ENCODE measurements at places on chromosomes 13 and 19.

- DNase-seq = no peak
These were observed 422 bp upstream of the ZNF575 start for GRCh38 chr19:43532571-43532961.

GRCh38 chr13:34044660-34045080 lies 226.7 kb downstream of the RFC3 start:
- no peak for DNase-seq

GRCh38 chr13:105972811-105973590 lies 562.5 kb downstream of the EFNB2 start:
- DNase-seq = no peak

GRCh38 chr19:46616631-46617322 lies 8.1 kb downstream of the PTGIR start:
- DNase-seq = no peak

- no peak for DNase-seq
These were observed 10.0 kb downstream of the CUL4A start for GRCh38 chr13:113219256-113219940.

- DNase-seq = no peak
These were observed 2504.6 kb downstream of the PCDH9 start for GRCh38 chr13:64725492-64725891.

- no peak for DNase-seq
These were observed 33.3 kb downstream of the TIMM13 start for GRCh38 chr19:2394054-2394441.

GRCh38 chr19:10159610-10160009 lies 35.1 kb downstream of the DNMT1 start:
- DNase-seq = no peak

DNA sequence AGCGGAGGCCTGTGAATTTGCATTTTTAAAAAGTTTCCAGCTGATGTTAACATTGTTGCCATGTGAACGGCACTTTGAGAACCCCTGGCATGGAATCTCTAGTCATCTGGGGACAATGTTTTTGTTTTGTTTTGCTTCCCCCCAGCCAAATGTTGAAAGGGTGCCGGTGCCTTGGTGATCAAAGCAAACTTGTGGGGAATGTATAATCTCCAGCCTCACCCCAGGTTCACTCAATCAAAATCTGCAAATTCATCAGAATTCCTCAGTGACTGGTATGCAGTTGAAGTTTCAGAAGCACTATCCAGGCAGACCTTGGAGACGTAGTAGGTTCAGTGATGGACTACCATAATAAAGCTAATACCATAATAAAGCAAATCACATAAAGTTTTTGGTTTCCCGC lies 428.7 kb downstream of the MYO16 start:
- DNase-seq = no peak

DNA sequence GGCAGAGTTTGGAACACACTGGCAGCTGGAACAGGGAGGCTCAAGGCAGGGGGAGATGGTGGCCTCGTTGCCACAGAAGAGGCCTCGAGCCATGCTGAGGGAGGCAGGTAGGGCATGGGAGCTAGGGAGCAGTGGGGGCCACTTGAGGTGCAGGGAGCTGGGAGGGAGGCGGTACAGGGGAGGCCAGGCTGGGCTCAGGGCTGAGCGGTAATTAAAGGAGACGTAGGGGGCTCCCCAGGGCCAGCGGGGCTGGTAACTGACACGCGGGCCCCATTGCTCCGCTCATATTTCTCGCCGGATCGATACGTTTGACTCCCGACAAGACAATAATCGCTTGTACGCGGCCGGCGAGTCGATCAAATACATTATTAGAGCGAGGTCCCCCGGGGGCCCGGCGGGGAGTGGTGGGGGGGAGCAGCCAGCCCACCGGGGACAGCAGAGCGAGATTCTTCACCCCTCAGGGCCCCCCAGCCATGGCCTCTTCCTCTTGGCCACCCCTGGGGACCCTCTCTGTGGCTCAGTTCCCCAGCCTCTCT lies 2.4 kb upstream of the POU2F2 start:
- DNase-seq = no peak

DNA sequence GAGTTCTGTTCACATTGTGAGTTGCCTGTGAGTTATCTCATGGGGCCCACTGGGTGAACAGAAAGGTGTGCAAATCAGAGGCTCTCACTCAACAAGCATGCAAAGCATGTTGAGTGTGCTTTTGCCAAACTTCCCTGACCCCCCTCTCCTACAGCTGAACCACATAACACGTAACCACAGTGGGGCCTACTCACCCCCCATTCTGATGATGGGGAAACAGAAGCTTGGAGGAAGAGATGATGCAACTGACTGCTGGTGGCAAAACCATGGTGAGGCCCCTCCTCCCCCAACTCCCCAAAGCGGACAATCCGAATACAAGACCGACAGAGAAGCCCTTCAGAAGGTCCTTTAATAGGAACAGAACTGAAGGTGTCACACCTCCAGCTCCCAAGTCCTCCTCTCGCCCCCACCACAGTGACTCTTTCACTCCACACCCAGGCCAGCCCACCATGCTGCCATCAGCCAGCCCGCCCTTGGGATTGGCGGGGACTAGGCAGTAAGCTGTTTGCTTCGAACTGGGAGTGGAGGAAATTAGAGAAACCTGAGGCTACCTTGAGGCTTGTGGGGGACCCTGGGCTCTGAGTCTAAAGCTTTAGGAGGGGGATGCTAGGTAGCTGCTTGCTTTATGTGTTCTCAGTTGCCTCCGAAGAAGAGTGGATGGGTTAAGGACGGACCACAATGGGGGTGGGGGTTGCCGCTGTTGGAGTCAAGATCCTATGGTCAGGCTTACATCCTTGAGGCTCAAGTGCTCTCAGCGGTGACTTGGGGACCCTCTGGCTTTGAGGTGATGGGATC lies 3.8 kb downstream of the ZNF784 start:
- no peak for DNase-seq

GRCh38 chr13:51832471-51833152 lies 12.4 kb downstream of the TMEM272 start:
- DNase-seq = no peak

DNA sequence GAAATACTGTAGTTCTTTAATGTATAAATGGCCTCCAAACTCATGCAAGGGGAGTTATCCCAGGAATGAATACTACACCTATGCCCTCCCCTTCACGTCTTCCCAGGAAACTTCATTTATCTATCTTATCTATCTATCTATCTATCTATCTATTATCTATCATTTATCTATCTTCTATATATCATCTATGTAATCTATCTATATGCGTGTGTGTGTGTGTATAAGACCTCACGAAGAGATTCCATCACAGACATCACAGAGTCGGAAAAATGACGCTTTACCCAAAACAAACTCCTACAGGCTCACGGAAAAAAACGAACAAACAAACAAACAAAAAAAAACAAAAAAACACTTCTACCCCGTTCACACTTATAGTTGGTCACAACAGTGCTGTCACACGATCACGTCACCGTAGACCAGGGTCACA lies 486 bp downstream of the ZNF529 start:
- no peak for DNase-seq

- DNase-seq = no peak
These were observed 951.1 kb upstream of the SLC10A2 start for GRCh38 chr13:104017317-104017716.

DNA sequence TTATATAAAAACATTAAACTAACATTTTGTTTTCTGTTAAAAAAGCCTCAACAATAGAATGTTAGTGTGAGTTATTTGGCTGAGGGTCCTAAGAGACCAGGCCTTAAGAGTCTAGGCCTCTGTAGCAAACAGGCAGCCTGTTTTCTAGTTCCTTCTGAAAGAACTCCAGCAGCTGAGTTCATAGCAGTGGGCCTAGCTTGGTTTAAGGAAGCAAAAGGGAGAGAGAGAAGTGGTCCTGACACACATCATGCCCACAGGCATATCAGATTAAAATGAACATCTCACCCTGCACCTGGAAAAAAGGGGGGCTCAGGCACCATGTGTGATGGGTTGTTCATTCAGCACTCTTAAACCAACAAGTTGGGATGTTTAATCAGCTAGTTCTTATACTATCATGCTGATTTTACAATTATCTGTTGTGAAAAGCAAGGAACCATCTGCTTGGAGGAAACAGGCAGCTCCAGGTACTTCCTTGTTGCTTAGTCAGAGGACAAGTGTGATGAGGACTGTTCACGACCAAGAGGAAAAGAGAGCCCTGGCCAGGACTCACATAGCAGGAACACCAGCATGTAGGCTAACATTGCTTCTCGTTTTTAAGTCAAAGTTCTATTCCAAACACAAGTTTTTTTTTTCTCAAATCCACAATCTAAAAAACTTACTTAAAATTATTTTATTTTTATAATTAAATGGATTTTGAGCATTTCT lies 81.3 kb upstream of the FRY start:
- DNase-seq = no peak

- DNase-seq = no peak
These were observed 1.3 kb downstream of the ATP7B start for GRCh38 chr13:52009946-52010345.

GRCh38 chr19:38496603-38497487 lies 63.4 kb downstream of the RYR1 start:
- no peak for DNase-seq

DNA sequence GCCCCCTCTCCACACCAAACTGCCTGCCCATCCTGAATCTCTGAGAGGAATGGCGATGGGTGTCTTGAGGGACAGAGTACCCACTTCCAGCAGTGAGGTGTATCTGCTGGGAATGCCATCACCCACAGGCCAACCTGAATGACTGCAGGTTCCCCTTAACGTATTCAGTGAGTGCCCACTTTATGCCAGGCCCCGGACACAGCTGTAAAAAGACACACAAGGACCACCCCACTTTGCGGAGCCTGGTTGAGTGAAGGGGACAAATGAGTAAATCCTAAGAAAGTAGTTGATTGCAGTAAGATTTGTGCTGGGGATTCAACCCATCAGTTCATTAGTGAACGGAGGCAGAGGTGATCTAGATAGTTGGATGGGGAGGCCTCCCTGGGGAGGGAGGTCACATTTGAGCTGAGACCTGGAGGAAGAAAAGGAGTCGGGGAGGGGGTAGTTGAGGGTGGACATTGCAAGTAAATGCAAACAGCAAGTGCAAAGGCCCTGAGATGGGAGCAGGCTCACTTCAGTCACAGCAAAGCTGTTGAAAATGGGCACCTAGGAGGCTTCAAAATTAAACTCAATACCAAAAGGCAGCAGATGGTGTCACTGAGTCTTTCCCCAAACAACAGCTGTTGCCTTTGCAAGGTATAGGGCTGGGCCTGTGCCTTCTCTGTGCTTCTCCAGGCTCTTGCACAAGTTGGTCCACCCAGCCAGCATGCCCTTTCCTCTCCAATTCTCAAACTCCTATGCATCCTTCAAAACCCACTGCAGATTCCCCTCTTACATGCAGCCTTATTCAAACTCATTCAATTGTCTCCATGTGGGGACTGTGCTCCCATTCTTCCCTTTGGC lies 4.3 kb downstream of the GDF15 start:
- DNase-seq = no peak

GRCh38 chr19:33405553-33406461 lies 32.3 kb downstream of the CEBPG start:
- DNase-seq = no peak

DNA sequence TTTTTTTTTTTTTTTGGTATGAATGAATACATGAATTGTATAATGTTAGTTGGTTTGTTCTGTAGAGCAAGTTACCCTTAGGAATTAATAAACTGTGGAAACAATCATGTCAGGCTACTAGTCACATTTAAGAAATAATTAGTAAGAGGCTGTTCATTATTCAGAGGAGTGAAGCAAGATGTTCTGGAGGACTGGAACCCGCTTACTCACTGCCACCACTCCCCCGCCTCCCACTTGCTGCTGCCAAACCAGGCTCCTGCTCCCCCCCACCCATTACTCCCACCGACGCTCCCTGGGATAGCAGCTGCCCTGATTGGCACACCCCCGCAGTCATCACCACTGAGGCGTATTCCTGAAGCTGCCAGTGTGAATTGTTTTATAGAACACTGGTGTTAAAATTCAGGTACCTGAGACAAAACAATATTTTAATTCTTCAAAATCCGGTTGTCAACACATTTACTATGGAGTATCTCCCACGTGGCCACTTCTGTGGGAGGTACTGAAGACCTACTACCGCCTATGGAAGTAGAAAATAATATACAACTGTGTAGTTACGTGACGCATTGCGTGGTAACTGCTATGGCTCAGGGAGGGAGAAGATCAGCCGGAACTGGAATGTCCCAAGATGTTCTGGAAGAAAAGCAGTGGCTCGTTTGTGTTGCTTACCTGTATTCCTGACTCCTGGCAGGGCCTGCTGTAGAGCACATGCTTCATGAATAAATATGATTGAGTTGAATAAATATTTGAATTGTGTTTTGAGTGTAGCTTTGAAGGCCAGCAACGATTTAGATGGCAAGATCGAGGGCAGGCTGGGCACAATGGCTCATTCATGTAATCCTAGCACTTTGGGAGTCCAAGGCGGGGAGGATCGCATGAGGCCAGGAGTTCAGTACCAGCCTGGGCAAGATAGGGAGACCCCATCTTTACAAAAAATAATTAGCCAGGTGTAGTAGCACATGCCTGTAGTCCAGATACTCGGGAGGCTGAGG lies 1.7 kb downstream of the DPY19L3 start:
- DNase-seq = no peak

GRCh38 chr13:29767006-29767405 lies 83.4 kb downstream of the UBL3 start:
- no peak for DNase-seq

- DNase-seq = no peak
These were observed 712 bp upstream of the PDX1 start for GRCh38 chr13:27918918-27919658.

- DNase-seq = no peak
These were observed 69.7 kb upstream of the C13orf46 start for GRCh38 chr13:114043421-114044053.

DNA sequence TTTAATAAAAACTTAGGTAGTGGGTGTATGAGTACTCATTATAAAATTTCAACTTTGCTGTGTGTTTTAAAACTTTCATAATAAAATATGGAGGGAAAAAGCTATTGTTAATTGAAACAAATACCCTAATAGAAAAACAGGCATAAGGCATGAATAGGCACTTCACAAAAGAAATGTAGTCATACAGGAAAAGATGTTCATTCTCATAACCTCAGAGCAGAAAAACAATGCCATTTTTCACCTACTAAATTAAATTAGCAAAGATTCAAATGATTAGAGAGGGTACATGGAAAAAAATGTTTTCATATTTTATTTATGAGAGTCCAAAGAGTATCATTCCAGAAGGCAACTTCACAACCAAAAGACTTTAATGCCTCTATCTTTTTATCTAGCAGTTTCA lies 20.6 kb upstream of the ELF1 start:
- DNase-seq = no peak

- DNase-seq = no peak
These were observed 311.7 kb downstream of the TBC1D4 start for GRCh38 chr13:75170311-75170710.

GRCh38 chr13:52371736-52372247 lies 34.2 kb downstream of the THSD1 start:
- DNase-seq = no peak

DNA sequence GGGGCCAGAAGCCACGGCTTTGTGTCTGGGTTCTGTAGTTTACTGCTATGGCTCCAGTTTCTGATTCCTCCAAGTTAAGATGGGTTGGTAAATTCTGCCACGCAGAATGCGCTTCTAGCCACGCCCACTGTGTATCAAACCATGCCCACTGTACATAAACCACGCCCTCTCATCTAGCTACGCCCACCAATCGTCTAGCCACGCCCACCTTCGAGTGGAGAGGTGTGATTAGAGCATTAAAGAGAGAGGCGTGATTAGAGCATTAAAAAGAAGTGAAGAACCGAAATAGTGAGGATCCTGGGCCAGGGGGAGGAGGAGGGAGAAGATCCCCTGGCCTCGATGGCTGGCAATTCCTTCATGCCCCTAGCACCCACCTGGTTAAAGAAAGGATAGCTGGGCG lies 43.7 kb upstream of the ADGRE5 start:
- no peak for DNase-seq

- DNase-seq = no peak
These were observed 259.2 kb downstream of the RFC3 start for GRCh38 chr13:34076943-34077703.

- DNase-seq = no peak
These were observed 191.9 kb upstream of the MIR17HG start for GRCh38 chr13:91155512-91156114.
